Gastrocnemius medialis (tissue), 4 donors: ENCODE measurements at places on chromosomes 5 and 9. TPM values are rescaled to one million over a fixed set of nuclear protein-coding genes. Genes with fewer than 3 reads are reported as not detected.

DNA sequence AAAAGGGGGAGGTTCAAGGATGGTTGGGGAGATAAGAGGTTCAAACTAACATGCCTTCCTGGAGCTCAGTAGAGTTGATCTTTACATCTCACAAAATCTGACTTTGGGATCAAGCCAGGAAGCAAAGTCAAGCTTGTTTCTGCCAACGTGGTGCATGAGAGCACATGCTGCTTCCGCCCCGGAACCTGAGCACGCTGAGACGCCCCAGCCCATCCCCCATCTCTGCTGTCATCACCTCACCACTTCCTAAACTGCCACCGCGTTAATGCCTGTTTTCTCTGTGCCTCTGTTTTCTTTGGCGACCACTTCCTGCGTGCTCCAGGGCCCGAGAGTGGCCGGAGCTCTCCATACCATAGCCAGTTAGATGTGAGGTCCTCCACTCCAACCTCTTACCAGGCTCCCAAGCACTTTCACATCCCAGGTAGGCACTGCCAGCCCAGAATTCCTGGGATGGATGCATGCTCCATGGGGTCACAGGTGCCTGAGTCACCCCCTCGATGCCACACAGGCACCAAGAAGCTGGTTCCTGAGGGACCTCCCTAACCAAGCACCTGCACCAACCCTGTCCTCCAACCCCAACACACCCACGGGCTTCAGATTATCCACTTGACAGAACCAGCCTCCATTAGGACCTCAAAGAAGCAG lies 31.2 kb upstream of the AFAP1L1 start:
- no peak for DNase-seq

The DND1 gene
- total RNA-seq = not detected

DNA sequence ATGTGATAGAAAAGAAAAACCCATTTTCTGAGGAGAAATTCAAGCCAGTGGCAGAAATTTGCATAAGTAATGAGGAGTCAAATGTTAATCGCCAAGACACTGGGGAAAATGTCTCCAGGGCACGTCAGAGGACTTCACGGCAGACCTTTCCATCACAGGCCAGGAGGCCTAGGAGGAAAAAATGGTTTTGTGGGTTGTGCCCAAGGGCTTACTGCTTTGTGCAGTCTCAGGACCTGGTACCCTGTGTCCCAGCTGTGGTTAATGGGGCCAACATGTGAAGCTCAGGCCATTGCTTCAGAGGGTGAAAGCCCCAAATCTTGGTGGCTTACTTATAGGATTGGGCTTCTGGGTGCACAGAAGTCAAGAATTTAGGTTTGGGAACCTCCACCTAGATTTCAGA lies 54.8 kb upstream of the ADAMTS2 start:
- no peak for DNase-seq

DNA sequence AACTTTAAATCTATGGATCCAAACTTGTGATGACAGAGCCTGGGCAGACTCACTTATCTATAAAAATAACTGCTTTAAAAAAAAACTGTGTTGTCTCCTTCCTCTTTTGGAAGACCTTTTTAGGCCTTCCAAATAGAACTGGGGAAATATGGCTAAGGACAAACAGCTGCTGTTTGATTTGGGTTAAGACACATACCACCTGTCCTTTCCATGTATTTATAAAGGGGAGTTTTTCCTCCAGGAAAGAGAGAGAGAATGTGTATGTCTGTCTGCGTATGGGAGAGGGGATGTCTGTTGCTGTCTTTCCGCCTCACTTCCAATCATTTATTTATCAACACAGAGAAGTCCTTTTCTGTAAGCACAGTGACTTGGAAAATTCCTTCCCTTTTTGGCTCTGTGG lies 2.8 kb downstream of the ARHGEF37 start:
- DNase-seq = no peak

The FABP6 gene
- total RNA-seq = not detected

DNA sequence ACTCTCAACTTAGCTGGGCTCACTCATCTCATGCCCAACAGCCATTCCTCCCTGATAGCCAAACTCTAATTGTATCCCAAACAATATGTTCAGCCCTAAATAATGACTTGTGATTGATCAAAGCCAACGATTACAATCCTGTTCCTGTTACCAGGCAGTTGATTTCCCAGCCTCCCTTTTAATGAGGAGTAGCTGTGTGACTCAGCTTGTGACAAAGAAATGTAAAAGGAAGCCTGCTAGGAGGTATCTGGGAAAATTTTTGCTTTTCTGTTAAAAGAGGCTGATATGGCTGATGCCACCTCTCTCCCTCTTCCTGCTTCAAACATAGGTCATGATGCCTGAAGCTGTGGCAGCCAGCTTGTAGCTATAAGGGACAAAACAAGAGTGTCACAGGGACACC lies 19.6 kb upstream of the ENC1 start:
- no peak for DNase-seq

GRCh38 chr5:172540099-172540870 lies 86.0 kb upstream of the SH3PXD2B start:
- no peak for DNase-seq

- no peak for DNase-seq
Measured at GRCh38 chr9:81719972-81720371, 30.6 kb upstream of the TLE1 start.

DNA sequence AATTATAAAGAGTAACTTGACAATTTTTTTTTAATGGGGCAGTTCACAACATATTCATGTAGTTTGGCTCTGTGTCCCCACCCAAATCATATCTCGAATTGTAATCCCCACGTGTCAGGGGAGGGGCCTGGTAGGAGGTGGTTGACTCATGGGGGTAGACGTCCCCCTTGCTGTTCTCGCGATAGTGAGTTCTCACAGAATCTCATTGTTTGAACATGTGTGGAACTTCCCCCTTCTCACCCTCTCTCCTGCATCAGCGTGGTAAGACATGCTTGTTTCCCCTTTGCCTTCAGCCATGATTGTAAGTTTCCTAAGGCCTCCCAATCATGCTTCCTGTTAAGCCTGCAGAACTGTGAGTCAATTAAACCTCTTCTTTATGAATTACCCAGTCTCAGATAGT lies 40.7 kb downstream of the FBXW11 start:
- DNase-seq = no peak

GRCh38 chr9:89967527-89967926 lies 362.7 kb downstream of the GADD45G start:
- no peak for DNase-seq

- DNase-seq = peak; percentile 58
Measured at GRCh38 chr9:130327781-130328348, 62.3 kb downstream of the HMCN2 start.

The CAVIN4 gene
- 163 TPM for total RNA-seq

The CDKN2B-AS1 gene
- total RNA-seq = 0.46 TPM

The DEPDC1B gene
- not detected for total RNA-seq

DNA sequence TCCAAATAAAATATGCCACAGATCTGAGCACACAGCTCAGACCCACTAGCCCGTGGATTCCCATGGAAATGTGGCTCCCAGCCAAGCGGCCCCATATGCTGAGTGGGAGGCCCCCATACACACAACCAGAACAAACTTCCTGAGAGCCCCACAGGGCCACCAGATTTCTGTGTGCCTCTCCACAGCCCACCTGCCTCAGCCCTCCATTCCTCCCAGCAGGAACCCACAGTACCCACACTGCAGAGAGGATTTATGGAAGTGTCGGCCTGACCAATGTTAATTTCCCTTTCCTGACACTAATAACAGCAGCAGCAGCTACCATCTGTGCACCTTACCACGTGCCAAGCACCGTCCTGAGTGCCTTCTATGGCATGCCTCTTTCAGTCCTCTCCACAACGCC lies 99.3 kb upstream of the SPOCK1 start:
- DNase-seq = no peak

GRCh38 chr5:154302161-154302560 lies 111.6 kb downstream of the GALNT10 start:
- peak; percentile 16 for DNase-seq

DNA sequence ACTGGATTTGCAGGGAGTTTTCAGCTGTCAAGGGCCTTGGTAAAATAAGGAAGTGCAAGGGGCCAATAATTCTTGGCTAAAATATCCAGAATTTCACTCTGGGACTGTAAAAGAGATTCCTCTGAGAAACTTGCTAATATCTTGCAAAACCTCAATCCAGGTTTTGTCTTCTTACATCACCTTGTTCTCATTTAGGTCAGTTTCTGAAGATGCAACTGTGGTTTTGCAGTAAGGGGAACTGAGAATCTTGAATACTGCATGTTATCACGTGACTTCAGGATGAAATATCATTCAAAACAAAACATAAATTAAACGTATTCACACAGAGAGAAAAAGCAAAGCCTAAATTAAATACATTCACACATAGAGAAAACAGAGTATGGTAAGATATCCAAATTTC lies 35.0 kb upstream of the RIC1 start:
- no peak for DNase-seq

DNA sequence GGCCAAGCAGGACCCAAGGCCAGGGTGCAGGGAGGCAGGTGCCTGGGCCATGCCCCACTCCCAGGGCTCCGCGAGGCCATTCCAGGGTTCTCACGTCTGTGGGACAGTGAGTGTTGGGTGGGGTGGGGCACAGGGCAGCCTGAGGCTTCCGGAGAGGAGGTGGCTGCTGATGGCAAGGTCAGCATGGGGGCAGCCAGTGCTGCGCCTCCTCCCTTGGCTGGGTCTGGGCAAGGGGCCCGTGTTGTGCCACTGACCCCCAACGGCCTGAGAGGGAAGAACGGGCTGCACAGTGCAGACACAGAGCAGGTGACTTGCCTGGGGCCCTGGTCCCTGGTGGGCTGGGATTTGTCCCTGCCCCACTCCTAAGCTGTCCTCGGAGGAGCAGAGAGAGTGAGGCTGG lies 82.1 kb downstream of the RXRA start:
- no peak for DNase-seq

DNA sequence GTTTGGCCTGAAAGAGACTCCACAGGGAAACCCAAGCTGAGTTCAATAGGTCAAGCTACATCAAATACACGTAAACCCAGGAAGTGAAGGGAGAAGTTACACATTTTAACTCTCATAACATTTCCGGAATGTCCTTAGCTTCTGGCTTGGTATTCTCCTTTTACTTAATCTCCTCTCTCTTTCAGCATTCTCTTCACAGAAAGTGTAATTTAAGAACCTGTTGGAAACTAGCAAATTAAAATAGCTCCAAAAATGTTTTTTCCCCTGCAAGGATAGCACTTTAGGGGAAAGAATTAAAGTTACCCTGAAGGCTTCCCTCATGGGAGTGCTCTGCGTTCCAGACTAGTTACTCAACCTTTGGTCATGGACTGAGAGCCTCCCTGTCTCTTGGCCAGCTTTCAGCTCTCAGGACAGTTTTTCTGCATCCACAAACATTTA lies 292.7 kb upstream of the TARS1 start:
- peak; percentile 18 for DNase-seq

DNA sequence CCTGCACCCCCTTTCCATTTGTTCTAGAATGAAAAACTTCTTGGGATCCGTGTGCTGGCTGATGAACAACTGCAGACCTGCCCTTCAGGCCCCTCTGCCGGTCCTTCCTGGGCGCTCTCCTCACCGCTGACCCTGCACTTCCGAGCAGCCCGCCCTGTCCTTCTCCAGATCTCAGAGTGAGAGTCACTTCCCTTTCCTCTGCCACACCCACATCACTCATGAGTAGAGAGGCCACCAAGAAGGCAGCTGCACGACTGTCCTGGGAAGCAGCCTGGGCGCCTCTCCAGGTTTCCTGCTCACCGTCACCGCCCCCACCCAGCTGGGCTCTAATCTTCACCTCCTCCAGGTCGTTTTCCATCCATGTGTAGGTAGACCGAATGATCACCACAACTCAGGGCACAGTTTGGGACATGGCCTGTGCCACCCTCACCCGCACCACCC lies 35.0 kb upstream of the NSMF start:
- DNase-seq = no peak

- DNase-seq = no peak
Measured at GRCh38 chr9:91884696-91885687, 65.0 kb downstream of the ROR2 start.

The CD74 gene
- 123 TPM for total RNA-seq

The ATG10 gene
- 4.8 TPM for total RNA-seq

- no peak for DNase-seq
Measured at GRCh38 chr9:16422114-16422513, 448.4 kb downstream of the BNC2 start.

DNA sequence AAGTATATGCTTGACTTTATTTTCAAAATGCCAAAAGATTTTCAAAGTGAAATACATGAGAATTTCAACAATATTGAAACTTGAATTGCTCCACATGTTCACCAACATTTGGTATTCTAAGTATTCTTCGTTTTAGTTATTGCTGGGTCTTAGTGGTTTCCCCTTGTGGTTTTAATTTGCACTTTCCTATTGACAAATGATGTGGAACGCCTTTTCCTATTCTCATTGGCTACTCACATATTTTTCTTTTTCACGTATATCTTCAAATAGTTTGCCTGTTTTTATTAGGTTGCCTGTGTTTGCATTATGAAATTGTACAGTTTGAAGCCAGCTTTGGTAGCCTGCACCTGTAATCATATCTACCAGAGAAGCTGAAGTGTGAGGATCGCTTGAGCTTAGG lies 405.7 kb upstream of the IRX2 start:
- no peak for DNase-seq
